ENCODE measurements at places on chromosomes 6 and 20.
A peak's percentile ranks its signal among the peaks of the same experiment; 100 is the strongest.

- no peak overlapping the region for H3K4me3 ChIP-seq
- no peak overlapping the region for H3K27ac ChIP-seq
- H3K36me3 ChIP-seq: no peaks in the 10 kb centered on the region
- H3K27me3 ChIP-seq: no peaks in the 10 kb centered on the region
- no peak for DNase-seq
Measured at GRCh38 chr6:17846762-17847161, 140.0 kb upstream of the NUP153 start.

DNA sequence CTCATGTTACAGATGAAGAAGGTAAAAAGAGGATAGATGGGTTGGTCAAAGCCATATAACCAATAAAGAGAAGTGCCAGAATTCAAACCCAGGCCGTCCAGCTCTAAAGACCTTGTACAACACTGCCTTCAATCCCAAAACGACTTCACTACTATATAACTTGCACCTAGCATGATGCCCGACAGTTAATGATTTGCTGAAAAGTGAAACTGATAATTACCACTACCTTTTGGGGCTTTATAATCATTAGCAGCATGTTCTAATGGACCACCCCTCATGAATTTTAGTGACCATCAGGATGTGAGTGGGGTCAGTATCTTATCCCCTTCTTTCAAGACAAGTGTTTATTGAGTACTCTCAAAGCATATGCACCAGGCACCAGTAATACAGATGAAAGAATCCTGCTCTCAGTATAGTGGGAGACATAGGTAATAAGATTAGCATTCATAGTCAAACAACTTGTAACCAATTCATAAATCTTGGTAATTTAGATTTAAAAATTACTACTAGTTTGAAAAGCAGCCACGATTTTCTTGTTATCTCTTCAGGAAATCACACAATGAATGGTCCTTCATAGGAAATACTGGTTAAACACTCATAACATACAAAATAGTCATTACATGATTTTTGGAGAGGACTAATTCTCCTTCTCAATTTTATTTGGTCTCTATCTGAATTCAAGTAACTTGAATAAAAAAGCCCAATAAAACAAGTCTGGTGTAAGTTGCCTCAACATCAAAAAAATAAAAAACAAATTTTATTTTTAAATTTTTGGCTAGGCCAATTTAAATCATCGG is 98.0 kb downstream of the EPB41L2 start:
- no peak overlapping the region for H3K27ac ChIP-seq
- no peak overlapping the region for H3K4me3 ChIP-seq
- peaks cover 1% of the 10 kb centered on the region for H3K27me3 ChIP-seq
- H3K4me1 ChIP-seq: no peaks in the 10 kb centered on the region
- H3K36me3 ChIP-seq: peaks cover 4% of the 10 kb centered on the region

DNA sequence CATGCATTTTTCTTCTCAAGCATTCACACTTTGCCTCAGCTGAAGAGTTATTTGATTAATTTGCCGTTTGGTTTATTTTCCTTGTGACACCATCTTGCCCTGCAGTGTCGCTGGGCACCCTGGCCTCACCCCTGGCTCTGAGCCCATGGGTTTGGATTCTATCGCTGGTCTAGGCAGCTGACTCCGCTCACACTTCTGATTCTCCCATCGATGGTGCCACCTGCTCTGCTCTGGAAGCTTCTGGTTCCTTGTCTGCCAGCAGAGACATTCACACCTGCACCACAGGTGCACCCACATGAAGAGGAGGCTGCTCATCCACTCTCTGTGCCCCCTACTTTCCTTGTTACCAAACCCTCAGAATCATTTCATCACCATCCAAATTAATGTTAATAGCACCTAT is 291.6 kb upstream of the CDH4 start:
- peaks cover 2% of the 10 kb centered on the region for H3K27me3 ChIP-seq
- no peak overlapping the region for H3K4me3 ChIP-seq
- H3K27ac ChIP-seq: no peak overlapping the region
- no peaks in the 10 kb centered on the region for H3K4me1 ChIP-seq

GRCh38 chr6:96834070-96834469 is 3.2 kb downstream of the GPR63 start:
- H3K27me3 ChIP-seq: peaks cover 11% of the 10 kb centered on the region
- peaks cover 14% of the 10 kb centered on the region for H3K4me1 ChIP-seq
- H3K4me3 ChIP-seq: no peak overlapping the region
- DNase-seq: no peak
- H3K27ac ChIP-seq: no peak overlapping the region
- no peaks in the 10 kb centered on the region for H3K36me3 ChIP-seq

DNA sequence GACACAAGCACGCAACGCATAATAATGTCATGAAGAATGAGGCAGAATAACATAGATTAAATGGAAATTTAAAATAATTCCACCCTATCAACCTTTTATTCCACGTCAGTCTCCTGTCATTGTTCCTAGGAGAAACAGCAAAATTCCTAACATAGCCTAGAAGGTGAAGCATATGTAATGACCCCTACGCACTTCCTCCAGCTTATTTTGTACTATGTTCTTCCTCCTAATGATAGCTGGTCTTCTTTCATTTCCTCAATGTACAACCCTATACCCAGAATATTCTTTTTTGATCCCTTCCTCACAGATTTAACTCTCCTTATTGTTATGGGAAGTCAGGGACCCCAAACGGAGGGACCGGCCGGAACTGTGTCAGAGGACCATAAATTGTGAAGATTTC is 122.0 kb upstream of the CARMIL1 start:
- no peak overlapping the region for H3K4me3 ChIP-seq
- H3K27me3 ChIP-seq: peaks cover 12% of the 10 kb centered on the region
- H3K4me1 ChIP-seq: peaks cover 9% of the 10 kb centered on the region
- DNase-seq: no peak
- no peak overlapping the region for H3K27ac ChIP-seq

- H3K27me3 ChIP-seq: peaks cover 2% of the 10 kb centered on the region
- H3K4me1 ChIP-seq: no peaks in the 10 kb centered on the region
- DNase-seq: no peak
- H3K4me3 ChIP-seq: no peak overlapping the region
Measured at GRCh38 chr6:17505767-17506280, 94.3 kb upstream of the FAM8A1 start.

DNA sequence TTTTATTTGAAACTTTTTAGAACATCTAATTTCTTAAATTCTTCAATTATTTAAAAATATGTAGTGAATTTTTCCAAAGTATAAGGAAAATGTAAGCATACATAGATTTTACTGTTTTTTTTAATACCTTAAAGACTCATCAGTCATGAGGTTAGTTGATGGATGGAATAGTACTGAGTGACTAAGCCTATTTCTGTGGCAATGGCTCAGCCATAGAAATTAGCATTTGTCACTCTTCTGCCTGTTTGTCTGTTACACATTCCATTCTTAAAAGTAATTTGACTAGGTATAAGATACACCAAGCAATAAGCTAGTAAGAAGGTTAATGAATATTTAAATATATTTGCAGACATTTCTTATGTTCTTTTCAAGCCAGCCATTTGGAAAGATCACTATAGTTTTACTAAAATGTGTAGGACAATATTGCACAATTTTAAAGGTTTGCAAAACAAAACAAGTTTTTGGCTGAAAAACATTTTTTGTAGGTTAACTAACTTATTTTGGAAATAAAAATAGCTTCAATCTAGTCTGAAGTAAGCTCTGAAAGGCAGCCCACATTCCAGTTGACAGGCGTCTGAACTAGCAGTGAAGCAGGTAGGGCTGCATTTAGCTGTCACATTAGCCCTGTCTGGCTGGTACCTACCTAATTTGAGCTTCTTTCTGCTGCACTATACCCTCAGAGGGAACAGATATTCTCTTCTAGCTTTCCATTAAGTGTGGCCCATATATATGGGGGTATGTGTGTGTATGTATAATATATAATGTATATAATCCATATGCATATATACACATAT is 385.7 kb downstream of the GRIK2 start:
- no peaks in the 10 kb centered on the region for H3K36me3 ChIP-seq
- DNase-seq: no peak
- H3K4me3 ChIP-seq: no peak overlapping the region

DNA sequence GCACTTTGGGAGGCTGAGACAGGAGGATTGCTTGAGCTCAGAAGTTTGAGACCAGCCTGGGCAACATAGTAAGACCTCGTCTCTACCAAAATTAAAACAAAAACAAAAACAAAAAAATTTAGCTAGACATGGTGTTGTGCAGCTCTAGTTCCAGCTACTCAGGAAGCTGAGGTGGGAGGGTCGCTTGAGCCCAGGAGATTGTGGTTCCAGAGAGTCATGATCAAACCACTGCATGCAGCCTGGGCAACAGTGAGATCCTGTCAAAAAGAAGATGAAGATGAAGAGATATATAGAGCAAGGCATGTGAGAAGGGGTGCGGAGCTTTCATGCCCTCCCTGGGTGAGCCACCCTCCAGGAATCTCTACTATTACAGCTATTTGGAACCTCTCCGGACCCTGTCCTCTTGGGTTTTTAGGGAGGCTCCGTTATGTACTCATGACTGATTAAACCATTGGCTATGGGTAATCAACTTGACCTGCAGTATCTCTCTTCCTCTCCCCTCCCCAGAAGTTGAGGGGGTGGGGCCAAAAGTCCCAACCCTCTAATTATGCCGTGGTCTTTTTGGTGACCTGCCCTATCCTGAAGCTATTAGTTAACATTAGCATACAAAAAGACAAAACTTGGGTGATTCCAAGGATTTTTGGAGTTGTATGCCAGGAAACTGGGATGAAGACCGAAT is 9.0 kb downstream of the POLH start:
- DNase-seq: peak; percentile 15
- peak overlapping the region; percentile 47 for H3K4me3 ChIP-seq
- H3K4me1 ChIP-seq: peaks cover 15% of the 10 kb centered on the region
- peaks cover 24% of the 10 kb centered on the region for H3K36me3 ChIP-seq
- H3K27ac ChIP-seq: peak overlapping the region; percentile 87
- H3K27me3 ChIP-seq: no peaks in the 10 kb centered on the region

GRCh38 chr6:21331235-21331634 is 262.3 kb upstream of the SOX4 start:
- H3K36me3 ChIP-seq: no peaks in the 10 kb centered on the region
- H3K27ac ChIP-seq: no peak overlapping the region
- no peak overlapping the region for H3K4me3 ChIP-seq
- peaks cover 5% of the 10 kb centered on the region for H3K27me3 ChIP-seq
- H3K4me1 ChIP-seq: no peaks in the 10 kb centered on the region
- DNase-seq: no peak

- H3K27ac ChIP-seq: no peak overlapping the region
- no peak for DNase-seq
- peaks cover 9% of the 10 kb centered on the region for H3K36me3 ChIP-seq
- peaks cover 2% of the 10 kb centered on the region for H3K27me3 ChIP-seq
- H3K4me1 ChIP-seq: peaks cover 47% of the 10 kb centered on the region
- no peak overlapping the region for H3K4me3 ChIP-seq
Measured at GRCh38 chr20:50565871-50566270, 55.7 kb downstream of the PTPN1 start.

GRCh38 chr6:115276881-115277565 is 783.7 kb downstream of the FRK start:
- no peak for DNase-seq
- H3K4me3 ChIP-seq: no peak overlapping the region
- no peak overlapping the region for H3K27ac ChIP-seq
- no peaks in the 10 kb centered on the region for H3K27me3 ChIP-seq

- H3K27ac ChIP-seq: no peak overlapping the region
- no peaks in the 10 kb centered on the region for H3K36me3 ChIP-seq
- H3K4me1 ChIP-seq: no peaks in the 10 kb centered on the region
- no peak for DNase-seq
Measured at GRCh38 chr20:57241363-57241991, 25.0 kb downstream of the BMP7 start.

GRCh38 chr6:160634706-160635105 is 29.4 kb downstream of the LPA start:
- no peaks in the 10 kb centered on the region for H3K27me3 ChIP-seq
- H3K27ac ChIP-seq: no peak overlapping the region
- no peak for DNase-seq

- H3K36me3 ChIP-seq: no peaks in the 10 kb centered on the region
- no peak overlapping the region for H3K4me3 ChIP-seq
- H3K4me1 ChIP-seq: no peaks in the 10 kb centered on the region
- no peak overlapping the region for H3K27ac ChIP-seq
Measured at GRCh38 chr6:169227116-169227515, 26.5 kb downstream of the THBS2 start.

- no peaks in the 10 kb centered on the region for H3K27me3 ChIP-seq
- no peaks in the 10 kb centered on the region for H3K36me3 ChIP-seq
- no peak for DNase-seq
- H3K4me1 ChIP-seq: no peaks in the 10 kb centered on the region
- H3K27ac ChIP-seq: no peak overlapping the region
Measured at GRCh38 chr6:45474376-45474775, 96.6 kb upstream of the SUPT3H start.

DNA sequence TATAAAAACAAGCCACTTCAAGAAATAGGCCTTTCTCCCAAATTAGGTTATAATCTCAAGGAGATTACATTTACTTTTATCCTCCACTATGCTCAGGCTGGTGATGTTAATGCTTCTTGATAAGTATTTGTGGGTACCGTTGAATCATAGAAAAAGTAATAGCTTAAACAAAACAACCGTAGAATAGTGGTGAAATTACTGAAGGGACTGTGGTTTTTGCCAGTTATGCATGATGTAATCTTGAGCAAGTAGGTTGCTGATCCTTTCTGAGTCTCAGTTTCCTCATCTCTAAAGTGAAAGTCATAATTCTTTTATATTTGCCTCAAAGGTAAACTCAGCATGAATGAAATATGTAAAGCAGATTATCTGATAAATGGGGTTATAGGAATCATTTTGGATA is 187.3 kb upstream of the JAG1 start:
- no peaks in the 10 kb centered on the region for H3K4me1 ChIP-seq
- H3K27me3 ChIP-seq: no peaks in the 10 kb centered on the region
- no peak overlapping the region for H3K27ac ChIP-seq
- no peaks in the 10 kb centered on the region for H3K36me3 ChIP-seq
- DNase-seq: no peak

DNA sequence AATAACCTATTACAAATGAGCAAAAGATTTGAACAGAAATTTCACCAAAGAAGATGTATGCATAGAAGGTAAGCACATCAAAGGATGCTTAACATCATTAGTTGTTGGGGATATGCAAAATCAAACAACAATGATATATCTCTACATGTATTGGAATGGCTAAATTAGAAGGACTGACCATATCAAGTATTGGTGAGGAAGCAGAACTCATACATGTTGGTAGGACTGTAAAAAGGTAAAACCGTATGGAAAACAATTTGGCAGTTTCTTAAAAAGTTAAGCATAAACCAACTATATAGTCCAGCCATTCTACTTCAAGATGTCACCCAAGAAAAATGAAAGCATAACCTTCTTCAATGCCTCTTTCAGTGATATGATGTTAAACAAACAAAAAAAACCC is 114.0 kb downstream of the MYB start:
- H3K27ac ChIP-seq: no peak overlapping the region
- peaks cover 9% of the 10 kb centered on the region for H3K36me3 ChIP-seq
- no peak for DNase-seq
- H3K4me3 ChIP-seq: no peak overlapping the region
- no peaks in the 10 kb centered on the region for H3K4me1 ChIP-seq
- no peaks in the 10 kb centered on the region for H3K27me3 ChIP-seq

DNA sequence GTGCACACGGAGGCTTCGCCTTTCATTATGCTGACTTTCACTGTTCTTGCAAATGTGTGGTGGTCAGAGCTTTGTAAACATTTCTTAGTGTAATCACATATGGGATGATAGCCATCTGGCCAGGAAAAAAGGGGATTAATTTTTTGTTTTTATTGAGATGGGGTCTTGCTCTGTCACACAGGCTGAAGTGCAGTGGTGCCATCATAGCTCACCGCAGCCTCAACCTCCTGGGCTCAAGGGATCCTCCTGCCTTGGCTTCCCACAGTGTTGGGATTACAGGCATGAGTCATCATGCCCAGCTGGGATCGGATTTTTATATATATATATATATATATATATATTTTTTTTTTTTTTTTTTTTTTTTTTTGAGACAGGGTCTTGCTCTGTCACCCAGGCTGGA is 11.0 kb upstream of the TIAM2 start:
- peaks cover 1% of the 10 kb centered on the region for H3K27me3 ChIP-seq
- H3K4me3 ChIP-seq: no peak overlapping the region
- no peak for DNase-seq
- no peaks in the 10 kb centered on the region for H3K36me3 ChIP-seq

- H3K27me3 ChIP-seq: peaks cover 7% of the 10 kb centered on the region
Measured at GRCh38 chr6:40419946-40420728, 167.0 kb downstream of the LRFN2 start.

Measured in immature natural killer cell (primary cell).